ENCODE measurements at places on chromosomes 3 and 15.
A peak's percentile ranks its signal among the peaks of the same experiment; 100 is the strongest.

DNA sequence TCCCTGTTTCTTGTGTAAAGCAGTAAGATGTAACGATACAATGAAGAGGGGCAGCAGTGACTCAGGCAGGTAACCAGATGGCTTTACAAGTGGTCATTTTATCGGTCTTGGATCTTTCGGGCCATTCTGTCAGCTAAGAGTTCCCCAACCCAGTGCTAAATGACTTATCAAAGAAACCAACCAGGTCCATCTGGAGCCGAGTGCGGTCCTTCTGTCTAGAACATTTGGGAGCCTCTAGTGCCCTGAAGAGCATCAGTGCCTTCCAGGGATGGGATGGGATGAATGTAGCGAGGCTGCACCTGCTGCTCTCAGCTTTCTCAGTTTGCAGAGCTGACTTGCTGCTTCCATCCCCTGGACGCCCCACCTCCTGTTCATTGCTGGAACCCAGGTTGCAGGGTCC, 131.7 kb upstream of the AGBL1 start:
- DNase-seq = no peak

DNA sequence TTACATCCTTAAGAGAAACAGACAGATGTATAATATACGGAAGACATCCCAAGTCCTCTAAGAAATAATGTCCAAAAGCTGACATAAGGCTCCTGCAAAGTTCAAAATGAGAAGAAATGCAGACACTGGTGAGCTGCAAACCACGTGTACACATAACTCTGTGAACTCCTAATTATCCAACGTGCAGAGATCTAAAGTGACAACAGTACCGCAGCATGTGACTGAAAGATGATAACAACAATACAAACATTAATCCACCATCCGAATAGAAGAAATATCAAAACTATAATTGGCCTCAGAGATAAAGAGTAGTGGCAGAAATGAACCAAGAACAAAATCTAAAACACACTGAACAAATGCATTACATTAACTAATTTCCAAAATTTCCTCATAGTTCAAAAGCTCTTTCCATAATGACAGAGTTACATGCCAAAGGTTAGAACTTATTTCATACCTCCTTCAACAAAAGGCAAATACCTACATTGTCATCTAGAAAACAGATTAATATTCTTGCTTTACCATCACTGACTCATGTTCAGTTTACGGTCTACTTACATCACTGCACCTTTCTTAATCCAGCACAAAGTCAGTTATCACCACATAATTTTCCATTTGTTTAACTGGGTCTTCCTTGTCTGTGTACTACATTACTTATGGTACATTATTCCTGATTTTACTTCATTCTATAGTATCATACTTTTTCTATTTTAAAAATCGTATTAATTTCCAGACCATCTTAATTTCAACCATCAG, 2.2 kb downstream of the PDCD10 start:
- no peak for DNase-seq

GRCh38 chr15:26069231-26069641, 206.1 kb upstream of the ATP10A start:
- no peak for DNase-seq

- DNase-seq = no peak
Observed at GRCh38 chr3:103227651-103228050, 792.8 kb downstream of the ZPLD1 start.

- no peak for DNase-seq
Observed at GRCh38 chr15:67253101-67253500, 1.4 kb downstream of the AAGAB start.

DNA sequence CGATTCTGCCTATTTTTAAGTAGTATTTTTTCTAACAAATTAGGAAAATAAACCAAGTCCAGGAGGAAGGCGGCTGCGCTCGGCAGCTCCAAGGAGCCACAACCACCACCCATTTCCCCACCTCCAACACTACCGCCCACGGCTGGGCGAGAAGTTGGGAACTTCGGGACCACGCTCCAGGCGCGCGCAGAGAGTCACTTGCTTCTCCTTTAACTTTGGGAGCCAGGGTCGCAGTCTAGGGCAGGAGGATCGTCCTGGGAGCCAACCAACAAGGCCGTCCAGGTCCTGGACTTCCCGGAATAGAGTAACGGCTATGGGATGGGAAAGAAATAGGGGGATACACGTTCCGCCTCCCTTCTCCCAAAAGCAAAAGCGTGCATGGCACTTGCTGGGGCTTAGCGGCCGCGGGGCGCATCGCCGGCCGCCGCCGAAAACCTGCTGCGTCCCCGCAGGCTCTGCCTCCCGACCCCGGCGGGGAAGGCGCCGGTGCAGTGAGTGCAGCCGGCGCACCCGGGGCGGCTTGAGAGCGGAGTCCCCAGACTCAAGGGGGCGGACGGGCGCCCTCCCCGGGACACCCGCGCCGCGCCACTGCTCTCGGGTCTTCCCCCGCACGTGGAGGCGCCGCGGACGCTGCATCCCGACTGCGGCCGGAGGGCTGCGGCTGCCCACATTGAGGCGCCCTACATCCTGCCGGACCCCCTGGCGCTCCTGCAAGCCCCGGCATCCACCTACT, 699 bp downstream of the MEGF11 start:
- DNase-seq = no peak

GRCh38 chr3:172391592-172392302, 56.5 kb downstream of the GHSR start:
- DNase-seq = no peak

DNA sequence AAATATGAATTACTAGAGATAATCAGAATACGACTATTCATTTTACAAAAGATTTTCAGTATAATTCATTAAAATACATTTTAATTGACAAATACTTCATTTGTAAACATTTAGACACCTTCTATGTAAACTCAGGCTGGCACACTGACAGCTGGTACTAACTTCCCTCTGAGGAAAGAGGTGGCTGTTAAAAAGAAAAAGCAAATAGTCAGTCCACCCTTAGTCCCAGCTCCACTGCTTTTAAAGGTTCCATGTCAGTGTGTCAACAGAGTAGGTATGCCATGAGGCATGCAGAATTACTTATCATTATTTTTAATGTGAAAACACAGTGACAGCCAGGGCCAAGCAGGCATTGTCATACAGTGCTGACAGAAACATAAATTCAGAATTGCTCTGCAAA, 16.1 kb downstream of the TM6SF1 start:
- no peak for DNase-seq

DNA sequence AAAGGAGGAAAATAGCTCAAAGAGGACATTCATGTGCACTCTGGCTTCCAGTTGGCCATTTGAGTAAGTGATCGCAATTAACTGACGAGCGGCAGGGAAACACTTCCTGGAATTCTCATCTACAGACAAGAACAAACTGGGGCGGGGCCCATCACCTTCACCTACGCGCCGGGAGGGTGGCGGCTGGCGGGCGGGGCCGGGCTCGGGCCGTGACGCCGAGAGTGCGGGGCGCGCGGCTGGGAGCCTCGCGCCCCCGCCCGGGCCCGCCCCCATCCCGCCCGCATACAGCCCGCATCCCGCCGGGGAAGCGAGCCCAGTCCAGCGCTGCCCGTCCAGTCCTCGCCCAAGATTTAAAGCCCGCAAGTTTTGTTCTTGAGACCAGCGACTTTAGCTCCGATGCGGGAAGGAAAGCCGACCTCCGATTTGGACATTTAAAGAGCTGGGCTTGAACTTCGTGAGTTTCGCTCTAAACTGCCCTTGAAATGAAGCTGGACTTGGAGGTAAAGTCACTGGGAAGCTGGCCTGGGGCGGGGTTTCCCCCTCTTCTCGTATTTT, at the start of gene B3GNT5:
B3GNT5 (plus strand) TSS at position 281 of the 555 bp plus-strand sequence. CDS start 16,546 bp downstream, outside the sequence.
- no peak for DNase-seq

DNA sequence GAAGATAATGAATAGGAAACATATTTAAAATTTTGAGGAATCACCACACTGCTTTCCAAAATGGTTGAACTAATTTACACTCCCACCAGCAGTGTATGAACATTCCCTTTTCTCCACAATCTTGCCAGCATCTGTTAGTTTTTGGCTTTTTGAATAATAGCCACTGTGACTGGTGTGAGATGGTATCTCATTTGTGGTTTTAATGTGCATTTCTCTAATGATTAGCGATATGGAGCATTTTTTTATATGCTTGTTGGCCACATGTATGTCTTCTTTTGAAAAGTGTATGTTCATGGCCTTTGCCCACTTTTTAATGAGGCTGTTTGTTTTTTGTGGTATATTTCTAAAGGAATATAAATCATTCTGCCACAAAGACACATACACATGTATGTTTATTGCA, 166.3 kb downstream of the NECTIN3 start:
- DNase-seq = no peak

DNA sequence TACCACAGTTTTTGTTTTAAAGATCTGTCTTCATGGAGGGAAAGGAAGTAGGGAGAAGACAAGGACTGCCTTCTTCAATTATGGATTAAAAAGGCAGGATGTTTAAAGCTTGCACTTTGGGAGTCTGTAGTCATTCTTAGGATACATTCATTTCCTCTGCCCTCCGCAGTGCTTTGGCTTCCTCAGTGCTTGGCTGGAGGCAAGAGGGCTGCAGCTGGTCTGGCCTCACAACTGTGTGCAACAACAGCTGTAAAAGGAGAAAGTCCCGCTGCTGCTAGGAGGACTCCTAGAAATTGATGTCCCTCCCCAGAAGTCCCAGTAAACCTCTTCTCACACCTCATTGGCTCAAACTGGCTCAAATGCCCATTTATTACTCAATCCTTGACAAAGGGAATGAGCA, 54.4 kb upstream of the PPP2R3A start:
- no peak for DNase-seq

GRCh38 chr15:41121951-41122350, 5.9 kb upstream of the INO80 start:
- no peak for DNase-seq

- DNase-seq = peak; percentile 91
Observed at GRCh38 chr15:56464893-56465520, at the start of gene MNS1. Gene MNS1, minus strand, starts transcription at chr15:56465137. Its CDS starts 165 bp downstream, at chr15:56464972.

DNA sequence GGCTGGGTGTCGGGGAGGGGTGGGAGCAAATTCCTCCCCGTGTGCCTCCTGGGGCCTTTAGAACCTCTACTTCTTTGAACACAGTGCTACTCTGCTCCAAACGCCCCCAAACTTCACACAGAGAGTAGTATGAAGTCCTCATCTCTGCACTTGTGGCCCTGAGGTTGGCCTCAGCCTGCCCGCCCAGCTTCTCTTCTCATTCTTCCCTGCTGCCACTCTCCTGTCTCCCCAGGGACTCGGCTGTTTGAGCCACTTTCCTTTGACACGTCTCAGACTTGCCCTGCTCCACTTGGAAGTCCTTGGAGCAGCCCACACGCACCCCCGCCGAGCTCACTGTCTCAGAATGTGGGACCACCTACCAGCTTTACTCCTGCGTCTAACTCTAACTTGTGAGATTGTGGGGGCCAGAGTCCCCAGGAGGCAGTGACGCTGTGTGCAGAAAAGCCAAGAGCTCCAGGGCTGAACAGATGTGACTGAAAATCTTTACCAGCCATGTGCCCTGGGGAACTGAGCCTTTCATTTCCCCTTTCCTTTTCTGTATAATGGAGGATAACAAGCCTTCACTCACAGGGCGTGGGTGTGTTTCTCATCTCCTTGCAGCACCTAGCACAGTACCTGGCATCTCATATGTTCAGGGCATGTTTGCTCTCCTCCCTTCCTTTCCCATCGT, 233.6 kb upstream of the CTDSPL start:
- no peak for DNase-seq

DNA sequence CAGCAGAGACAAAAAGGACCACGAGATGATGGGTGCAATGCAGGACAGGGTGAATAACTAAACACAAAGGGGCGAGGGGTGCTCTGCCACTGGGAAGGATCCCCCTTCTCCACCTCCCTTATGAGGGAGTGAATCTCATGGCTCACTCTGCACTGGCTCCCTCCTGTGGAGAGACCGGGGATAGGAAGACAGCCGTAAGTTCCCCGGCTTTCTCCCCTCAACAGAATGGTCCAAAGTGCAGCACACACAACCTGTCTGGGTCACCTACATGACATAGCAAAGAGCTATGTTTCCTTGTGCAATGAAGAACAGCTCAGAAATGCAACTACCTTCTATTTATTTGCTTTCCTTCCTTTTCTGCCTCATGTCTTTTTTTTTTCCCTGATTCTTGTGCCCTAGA, 7.8 kb upstream of the ACSBG1 start:
- peak; percentile 59 for DNase-seq

- DNase-seq = no peak
Observed at GRCh38 chr3:176375519-176375918, 821.8 kb downstream of the TBL1XR1 start.

GRCh38 chr3:60269377-60269776, 981.9 kb downstream of the FHIT start:
- DNase-seq = no peak

DNA sequence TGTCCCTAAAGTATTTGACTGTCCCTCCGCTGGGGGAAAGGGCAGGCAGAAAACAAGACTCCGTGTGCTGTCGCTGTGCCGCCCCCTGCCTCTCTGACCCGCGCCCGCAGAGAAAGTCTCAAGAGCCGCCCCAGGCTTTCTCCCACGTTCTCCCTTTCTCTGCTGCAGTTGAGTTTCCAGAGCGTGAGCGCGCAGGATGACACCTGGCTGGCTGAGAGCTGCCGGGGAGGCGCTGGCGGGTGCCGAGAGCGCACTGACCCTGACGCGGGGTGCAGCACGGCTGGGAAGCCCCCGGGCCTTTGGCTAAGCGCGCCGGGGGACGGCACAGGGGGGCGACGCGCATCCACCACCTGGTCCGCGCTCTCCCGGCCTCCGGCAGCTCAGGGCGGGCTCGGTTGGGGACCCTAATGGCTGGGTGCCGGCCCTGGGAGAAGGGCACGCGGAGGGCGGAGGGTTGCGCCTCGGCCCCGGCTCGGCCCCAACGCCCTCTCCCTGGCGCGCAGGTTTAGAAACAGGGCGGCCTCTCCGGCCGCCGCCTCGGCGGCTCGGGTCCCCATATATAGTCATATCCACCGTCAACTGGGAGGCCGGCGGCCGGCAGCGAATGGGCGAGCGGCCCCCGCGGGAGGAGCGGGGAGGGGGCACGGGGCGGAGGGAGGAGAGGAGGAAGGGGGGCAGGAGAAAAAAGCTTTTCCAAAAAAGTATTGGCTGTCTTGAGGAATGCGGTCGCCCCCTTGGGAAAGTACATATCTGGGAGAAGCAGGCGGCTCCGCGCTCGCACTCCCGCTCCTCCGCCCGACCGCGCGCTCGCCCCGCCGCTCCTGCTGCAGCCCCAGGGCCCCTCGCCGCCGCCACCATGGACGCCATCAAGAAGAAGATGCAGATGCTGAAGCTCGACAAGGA, at the start of gene TPM1:
TPM1 (plus strand) TSS at position 774 of the 903 bp plus-strand sequence; CDS start at position 857, 83 bp downstream.
- DNase-seq = no peak

- DNase-seq = no peak
Observed at GRCh38 chr15:76682259-76682658, 222.9 kb downstream of the SCAPER start.

GRCh38 chr15:77864211-77865105, 213.1 kb downstream of the TBC1D2B start:
- no peak for DNase-seq

GRCh38 chr15:56744701-56745683, 11.7 kb upstream of the ZNF280D start:
- DNase-seq = no peak

Data from activated CD8-positive, alpha-beta memory T cell treated with anti-CD3 and anti-CD28 coated beads, Interleukin-2, amount 10 ng/mL, durations not matched to agents 7 days and 5 days (primary cell).